ENCODE measurements at places on chromosomes 3 and 15. TPM values are rescaled to one million over a fixed set of nuclear protein-coding genes. Genes with fewer than 3 reads are reported as not detected.

DNA sequence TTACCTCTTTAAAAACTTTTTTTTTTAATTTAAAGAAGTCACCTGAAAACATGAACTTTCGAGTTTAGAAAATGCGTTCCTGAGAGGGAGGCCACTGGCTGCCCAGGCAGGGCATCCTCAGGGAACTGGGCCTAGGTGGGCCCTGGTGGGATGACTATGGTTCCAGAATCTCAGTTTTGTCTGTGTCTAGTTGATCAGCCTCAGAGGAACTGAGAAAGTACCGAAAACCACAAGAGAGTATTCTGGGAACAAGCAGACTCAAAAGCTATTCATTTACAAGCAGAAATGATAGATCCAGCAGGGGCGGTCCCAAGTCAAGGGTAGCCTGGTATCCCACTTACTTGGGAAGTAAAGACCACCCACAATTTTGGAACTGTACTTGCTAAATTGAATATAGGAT lies 10.5 kb downstream of the WWTR1 start:
- DNase-seq, result no peak

The ISL2 gene
- 3.4 TPM for total RNA-seq

The LMAN1L gene
- not detected for total RNA-seq

DNA sequence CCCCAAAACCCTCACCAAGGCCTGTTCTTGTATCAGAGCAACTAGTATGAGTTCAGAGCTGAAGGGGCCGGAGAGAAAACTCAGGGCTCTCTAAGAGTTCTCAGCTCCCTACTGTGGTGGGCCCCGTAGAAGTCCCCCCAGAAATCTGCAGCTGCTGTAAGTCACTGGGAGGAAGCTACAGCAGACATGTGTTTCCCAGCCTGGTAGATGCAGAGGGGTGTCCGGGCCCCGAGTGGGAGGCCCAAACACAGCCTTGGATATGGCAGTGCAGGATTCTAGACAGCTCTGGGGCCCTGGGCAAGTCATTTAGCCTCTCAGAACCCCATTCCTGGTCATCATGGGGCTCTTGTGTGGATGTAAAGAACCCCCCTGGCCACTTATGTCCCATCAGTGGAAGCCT lies 39.2 kb upstream of the CSPG4 start:
- no peak for DNase-seq

- DNase-seq, result no peak
Observed at GRCh38 chr3:149643963-149644362, 13.9 kb downstream of the WWTR1 start.

DNA sequence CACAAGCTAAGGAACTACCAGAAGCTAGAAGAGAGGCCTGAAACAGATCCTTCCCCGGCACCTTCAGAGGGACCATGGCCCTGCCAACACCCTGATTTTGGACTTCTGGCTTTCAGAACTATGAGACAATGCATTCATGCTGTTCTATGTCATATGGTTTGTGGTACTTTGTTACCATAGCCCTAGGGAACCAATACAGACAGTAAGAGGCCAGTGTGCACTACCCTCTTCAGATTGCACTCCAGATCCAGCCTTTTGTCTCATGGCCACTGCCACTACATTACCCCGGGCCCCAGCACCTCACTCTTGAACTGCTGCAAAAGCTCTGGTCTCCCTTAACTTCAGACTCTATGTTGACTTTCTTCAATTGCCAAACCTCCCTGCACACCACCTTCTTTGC lies 24.0 kb downstream of the AAGAB start:
- no peak for DNase-seq

DNA sequence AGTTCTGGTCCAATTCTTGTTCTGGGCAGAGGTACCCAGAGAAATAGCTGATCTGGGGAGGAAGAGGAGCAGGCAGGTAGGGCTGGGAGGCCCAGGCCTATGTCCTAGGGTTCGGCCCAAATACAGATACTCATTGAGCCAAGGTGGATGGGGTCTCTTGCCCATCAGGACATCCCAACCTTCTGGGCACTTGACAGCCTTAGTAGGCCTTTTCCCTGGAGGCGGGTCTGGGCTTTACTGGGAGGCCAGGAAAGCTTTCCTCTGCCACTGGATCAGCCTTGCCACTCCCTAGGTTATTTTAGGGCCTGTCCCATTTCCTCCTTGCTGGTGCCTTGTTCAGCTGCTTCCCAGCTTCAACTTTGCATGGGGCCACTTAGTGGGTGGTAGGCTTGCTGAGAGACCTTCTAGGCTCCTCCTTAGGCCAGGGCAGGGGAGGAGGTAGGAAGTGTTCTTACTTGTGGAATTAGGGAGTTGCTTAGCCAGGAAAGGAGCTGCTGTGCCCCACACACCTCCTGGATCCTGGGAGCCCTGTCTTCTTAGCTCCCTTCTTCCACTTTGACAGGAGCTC lies 9.7 kb downstream of the TEX264 start:
- no peak for DNase-seq

The ZKSCAN7 gene
- total RNA-seq, result 5.8 TPM

DNA sequence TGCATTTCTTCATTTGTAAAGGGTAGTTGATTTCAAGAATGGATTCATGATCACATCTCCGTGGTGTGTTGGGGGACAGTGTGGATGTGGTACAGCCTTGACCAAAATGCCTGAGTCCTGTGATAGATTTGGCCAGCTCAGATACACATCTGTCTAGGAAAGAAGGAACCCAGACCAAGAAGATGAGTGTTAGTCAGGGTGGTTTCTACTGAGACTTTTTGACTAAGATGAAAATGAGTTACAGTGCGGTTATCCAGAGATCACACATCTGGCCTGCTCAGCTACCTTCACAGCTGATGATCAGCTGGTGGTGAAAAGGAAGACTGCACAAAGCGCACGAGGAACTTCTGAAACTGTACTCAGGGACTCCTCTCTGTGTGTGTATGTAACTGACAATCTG lies 68.0 kb downstream of the FNDC3B start:
- no peak for DNase-seq

GRCh38 chr15:51909584-51909983 lies 62.0 kb downstream of the LEO1 start:
- DNase-seq, result no peak

DNA sequence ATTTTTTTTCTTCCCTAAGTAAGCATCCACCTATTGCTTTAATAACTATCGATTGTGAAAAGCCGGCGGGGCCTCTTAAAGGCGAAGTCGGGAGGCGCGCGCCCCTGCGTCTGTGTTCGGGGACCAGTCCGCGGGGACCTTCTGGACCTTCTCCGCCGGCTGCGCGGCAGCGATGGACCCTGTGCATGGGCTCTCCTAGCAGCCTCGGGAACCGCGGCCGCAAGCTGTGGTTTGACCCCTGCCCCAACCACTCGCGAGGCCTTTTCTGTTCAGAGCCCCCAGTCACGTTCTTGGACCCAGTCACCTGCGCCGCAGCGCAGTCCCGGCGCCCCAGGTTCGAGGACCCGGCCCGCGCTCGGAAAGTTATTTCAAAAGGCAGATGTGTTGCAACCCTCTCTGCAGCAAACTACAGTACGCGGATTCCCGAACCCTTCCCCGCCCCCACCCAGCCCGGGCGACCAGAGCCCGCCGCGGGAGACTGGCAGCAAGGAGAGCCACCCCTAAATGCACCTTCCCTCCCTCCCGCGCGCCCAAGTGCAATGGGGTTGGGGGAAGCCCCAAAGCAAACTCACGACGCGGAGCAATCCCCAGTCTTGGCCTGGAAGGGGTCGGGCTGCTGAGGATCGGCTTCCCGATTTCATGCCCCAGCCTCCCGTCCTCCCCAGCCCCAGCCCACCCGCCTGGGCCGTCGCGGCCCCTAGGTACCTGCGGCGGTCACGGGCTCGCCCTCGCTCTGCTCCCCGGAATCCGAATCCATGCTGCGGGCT lies 684 bp downstream of the TNFAIP8L3 start:
- no peak for DNase-seq

- DNase-seq, result no peak
Observed at GRCh38 chr3:152192936-152193672, 75.6 kb upstream of the MBNL1 start.

GRCh38 chr3:71067977-71068654 lies 515.4 kb downstream of the FOXP1 start:
- no peak for DNase-seq

The CRELD1 gene
- total RNA-seq, result 38.9 TPM

- DNase-seq, result peak; percentile 8
Observed at GRCh38 chr3:29468187-29468586, 187.3 kb downstream of the RBMS3 start.
